ENCODE measurements at places on chromosomes 1 and 21.

- DNase-seq: peak; percentile 72
Measured at GRCh38 chr1:28877132-28877781, 37.1 kb upstream of the EPB41 start.

- no peak for DNase-seq
Measured at GRCh38 chr1:108512239-108513043, 47.5 kb upstream of the EEIG2 start.

DNA sequence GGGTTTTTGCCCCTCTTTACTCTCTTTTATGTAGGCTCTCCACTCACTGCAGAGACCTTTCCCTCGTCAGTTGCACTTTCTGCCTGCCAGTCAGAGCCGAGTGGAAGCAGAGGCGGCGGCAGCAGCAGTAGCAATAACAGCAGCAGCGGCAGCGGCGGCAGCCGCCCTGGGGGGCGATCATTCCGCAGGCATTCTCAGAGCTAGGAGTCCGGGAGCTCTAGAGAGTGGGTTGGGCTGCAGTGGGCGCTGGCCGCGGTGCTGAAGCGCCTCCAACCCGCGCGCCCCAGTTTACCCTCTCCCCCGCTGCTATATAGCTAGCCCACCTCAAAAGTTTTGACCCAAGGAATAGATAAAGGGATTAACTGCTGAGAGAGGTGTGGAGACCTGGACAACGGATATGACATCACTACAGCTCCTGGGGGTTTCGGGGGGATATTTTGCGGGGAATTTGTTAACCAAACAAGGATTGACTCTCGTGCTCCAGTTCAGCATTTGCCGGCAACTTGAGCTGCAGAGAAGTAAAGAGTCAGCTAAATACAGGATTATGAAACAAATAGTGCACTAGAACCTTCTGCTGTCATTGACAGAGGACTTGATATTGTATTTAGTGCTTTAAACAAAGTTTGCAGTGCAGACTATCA is at the start of gene OLFM3:
Gene OLFM3 (minus strand): TSS at position 102 of the 641 bp plus-strand sequence.
- no peak for DNase-seq

DNA sequence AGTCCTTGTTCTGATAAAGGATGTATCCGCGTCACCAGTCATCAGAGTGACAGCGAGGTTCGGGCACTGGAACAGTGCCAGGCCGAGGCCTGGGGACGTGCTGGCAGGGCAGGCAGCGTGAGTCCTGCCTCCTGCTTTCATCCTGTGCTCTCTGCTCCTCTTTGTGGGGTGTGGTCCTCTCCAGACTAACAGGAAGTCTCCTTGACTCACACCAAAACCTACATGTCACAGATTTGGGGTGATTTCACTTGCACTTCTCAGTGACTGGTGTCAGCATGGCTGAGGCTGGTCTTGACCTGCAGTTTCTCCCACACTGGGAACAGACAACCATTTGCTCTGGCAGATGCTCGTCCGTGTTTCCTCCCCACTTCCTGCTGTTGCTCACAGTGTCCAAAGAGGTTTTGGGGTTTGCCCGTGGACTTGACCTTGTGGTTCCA is 8.8 kb upstream of the NLRP3 start:
- peak; percentile 42 for DNase-seq

GRCh38 chr21:24514081-24514733 is 1093.1 kb downstream of the MRPL39 start:
- DNase-seq: no peak

DNA sequence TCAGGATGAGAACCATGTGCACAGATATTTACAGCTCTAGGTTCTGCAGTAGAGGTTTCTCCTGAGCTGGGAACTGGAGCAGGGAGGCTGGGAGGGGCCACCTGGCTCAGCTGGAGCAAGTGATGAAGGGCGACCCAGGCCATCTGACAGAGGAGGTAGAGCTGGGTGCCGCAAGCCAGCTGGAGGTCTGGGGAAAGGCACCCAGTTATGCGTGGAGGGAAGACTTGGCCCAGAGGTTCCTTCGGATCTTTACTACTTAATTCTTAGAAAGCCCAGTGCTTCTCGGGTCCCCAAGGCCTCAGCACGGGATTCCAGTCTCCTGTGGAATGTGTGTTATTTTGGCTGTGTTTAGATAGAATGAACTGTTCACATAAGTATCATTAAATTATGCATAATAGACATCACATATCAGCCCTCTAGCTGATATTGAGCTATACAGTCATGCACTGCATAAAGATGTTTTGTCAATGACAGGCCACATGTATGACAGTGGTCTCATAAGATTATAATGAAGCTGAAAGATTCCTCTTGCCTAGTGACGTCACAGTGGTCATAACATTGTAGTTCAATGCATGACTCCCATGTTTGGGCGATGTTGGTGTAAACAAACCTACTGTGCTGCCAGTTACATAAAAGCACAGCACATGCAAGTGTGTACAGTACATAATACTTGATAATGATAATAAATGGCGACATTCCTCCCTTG is 245.1 kb downstream of the RHOU start:
- DNase-seq: no peak

DNA sequence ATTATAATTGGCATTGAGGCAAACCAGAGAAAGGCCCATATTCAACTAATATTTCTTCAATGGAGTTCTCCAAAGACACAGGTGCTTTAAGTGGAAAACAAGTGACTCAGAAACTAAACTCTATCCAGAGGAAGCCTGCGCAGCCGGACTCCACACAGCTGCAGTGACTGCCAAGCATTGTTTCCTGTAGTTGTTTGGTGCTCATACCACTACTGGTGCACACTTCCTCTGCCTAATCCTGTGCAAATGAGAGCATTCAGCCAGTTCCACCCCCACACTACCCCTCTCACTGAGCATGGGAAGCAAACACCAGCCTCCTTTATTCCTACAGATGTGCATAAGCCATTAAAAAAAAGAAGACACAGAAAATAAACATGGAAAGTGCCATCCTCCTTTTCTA is 102.9 kb downstream of the VAV3 start:
- no peak for DNase-seq

- DNase-seq: no peak
Measured at GRCh38 chr1:30417001-30417700, 306.2 kb downstream of the MATN1 start.

DNA sequence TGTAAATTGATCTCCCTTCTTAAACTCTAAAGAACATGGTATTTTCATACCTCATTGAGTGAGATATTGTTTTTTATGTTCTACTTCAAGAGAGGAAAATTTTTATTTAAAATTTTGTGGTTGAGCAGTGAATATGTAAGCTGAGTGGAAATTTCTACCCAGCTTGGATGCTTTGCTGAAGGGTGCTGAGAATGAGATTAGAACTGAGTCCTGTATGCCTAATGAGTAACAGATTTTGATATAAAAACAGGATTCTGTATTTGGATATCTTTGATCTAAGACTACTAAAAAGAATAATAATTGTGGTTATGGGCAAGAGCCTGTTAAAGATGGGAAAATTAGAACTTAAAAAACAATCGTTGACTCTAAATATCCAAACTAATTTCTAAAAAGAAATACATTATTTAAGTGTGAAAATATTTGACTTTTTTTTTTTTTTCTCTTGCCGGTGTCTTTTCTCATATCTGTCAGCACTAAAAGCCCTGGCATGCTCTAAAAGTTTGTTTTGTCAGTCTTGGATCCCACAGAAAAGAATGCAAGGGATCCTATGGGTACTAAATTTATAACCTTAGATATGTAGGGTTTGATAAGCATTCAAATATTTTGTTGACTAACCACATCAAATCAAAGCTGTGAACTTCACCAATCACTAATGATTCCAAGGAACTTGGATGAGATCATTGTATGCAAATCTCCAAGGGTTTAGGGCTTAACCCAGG is 652.3 kb downstream of the PTPRC start:
- DNase-seq: no peak

DNA sequence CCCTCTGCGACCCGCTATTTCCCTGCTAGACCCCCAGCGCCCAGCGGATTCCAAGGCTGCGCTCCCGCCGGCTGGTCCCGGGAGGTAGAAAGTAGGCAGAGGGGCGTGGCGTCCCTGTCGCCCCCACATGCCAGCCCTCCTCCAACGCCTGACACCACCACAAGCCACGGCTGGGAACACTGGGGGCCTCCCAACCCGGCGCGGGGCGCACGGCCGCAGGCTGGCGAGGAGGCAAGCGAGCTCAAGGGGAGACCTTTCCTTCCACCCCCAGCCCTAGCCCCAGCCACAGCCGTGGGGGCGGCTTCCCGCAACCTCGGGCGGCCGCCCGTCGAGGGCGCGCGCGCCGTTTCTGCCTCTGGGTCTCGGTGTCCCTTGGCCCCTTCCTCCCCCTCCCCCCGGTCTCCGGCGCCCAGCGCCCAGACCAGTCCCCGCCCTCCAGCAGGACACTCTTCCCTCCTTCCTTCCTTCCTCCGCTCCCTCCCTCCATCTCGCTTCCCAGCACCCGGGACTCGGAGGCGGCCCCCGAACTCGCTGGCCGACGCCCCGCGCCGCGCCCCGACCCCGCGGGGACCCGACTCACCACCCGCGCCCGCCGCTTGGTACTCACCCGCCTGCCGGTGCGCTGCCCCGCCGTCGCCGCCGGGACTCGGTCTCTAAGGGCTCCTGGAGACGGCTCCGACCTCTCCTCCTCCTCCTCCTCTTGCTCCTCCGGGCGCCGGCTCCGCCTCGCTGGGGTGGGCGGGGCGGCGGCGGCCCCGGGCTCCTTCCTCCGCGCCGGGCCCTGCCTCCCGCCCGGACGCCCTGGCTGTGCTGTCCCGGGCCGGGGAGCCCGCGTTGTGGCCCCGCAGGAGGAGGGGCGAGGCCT is at the start of gene GNG12:
Gene GNG12 (minus strand): TSS at position 731 of the 865 bp plus-strand sequence. CDS start 125,781 bp downstream, outside the sequence.
- no peak for DNase-seq

- no peak for DNase-seq
Measured at GRCh38 chr1:154344977-154345837, 19.9 kb downstream of the ATP8B2 start.

- no peak for DNase-seq
Measured at GRCh38 chr1:8216005-8216404, 101.9 kb upstream of the SLC45A1 start.

GRCh38 chr1:76949503-76949902 is 82.2 kb downstream of the ST6GALNAC5 start:
- DNase-seq: no peak

DNA sequence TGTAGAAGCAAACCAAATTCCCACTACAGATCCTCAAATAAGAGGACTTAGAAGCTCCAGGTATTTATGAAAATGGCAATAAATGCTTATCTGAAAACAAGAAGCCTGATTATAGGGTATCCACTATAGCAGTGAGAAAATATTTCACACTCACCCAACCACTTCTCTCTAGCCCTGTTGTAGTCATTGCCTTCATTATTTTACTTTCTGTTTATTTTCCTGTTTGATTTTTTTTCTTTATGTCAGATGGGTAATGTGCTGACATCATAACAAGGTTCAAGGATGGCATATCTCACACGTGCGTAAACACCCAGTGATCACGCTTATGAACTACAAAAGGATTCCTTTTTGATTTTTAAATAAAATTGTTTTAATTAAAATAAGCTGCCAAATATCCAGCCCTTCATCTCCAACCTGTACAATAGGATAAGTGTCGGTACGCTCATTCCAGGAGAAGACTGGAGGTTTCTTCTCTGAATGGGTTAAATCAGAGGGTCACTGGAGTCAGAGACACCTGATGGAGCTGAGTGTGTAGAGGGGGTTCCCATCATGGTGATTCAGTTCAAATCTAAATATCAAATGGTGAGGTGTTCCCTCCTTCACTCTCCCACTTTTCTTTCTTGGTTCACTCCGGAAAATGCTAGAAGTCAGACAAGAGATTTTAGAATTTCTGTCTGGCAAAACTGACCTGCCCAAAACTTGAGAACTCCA is 8.2 kb upstream of the S1PR1 start:
- no peak for DNase-seq

DNA sequence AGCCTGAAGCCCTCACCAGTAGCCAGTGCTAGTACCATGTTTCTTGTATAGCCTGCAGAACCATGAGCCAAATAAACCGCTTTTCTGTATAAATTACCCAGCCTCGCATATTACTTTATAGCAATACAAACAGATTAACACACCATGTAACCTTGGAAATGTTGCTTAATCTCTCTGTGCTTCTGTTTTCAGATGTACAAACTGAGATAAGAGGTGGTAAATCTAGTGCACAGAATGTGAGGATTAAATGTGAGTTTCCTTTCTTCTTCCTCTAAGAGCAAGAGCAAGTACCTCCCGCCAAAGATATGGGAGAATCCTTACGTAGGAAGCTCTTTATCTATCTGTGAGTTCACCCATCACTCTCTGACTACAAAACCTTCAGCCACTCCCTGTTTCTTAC is 128.4 kb downstream of the HIVEP3 start:
- DNase-seq: no peak

GRCh38 chr1:234212764-234213657 is 160.2 kb upstream of the COA6 start:
- no peak for DNase-seq

GRCh38 chr1:68015971-68016370 is 34.5 kb downstream of the DIRAS3 start:
- no peak for DNase-seq

GRCh38 chr1:159071970-159072582 is 4.5 kb downstream of the AIM2 start:
- no peak for DNase-seq

DNA sequence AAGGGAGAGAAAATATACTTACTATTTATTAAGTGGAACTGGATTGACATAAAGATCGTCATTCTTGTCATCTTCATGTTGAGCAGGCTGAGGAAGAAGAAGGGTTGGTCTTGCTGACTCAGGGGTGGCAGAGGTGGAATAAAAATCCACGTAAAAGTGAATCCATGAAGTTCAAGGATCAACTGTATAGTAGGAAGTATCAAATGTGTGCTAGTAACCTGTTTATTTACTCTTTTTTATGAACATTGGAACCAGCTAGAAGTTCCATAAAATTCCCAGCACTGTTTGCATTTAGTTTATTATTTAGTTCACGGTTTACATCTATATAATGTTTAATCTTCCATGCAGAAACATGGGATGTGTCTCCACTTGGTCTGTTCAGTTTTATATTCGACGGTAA is 70.7 kb downstream of the PLPPR4 start:
- no peak for DNase-seq

DNA sequence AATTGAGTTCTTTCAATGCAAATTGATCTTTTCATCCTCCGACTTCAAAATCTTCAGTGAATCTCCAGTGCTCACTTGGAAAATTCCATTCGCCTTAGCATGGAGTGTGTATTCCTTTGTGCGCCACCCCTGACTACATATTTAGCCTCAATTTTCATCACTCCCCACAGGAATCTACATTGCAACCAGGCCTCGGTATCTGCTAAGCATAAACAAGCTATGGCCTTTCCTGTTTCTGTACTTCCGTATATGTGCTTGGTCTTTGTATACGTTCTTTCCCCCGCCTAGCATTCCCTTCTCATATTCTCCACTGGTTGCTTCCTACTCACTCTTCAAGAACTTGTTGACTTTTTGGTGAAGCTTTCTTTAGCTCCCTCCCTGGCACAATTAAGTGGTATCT is 470.8 kb downstream of the LMO4 start:
- no peak for DNase-seq

DNA sequence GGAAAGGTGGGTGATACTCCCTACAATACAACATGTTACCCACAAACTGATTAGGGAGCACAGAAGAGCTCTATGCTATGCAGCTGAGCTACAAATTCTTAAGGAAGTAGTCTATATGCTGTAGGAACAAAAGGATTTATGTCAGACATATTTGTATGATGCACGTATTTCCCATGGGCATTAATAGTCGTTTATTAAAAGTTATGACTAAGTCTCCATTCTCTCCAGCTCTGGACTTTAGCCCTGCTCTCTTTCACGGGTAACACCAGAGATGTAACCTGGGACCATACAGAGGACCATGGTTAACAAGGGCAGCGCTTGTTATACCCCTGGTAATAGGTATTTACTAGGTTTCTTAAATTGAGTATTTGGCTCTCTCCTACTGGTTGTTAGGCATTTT is 168.2 kb upstream of the C1orf105 start:
- DNase-seq: no peak
